Femur (tissue), 1 donor: ENCODE measurements at places on chromosomes 3 and 15.

DNA sequence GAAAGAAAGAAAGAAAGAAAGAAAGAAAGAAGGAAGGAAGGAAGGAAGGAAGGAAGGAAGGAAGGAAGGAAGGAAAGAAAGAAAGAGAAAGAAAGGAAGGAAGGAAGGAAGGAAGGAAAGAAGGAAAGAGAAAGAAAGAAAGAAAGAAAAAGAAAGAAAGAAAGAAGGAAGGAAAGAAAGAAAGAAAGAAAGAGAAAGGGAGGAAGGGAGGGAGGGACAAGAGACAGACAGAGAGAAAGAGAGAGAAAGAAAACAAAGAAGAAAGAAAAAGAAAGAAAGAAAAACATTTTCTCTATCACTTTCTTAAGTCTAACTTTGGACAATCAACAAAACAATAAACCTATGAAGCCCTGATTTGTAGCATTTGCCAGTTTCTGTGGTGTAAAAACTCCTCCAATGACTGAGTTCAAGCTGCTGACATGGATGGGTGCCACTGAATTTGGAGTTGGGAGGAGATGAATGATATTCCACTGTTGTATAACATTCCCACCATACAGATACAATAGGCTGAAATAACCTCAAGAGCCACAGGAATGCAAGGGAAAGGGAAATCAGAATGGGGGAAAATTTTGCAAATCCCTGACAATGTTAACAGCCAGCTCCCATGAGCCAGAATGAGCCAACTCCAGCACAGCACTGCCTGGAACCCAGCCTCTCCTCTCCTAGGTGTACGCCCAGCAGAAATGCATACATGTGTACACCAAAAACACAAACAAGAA, 15.0 kb upstream of the RTP3 start:
- DNase-seq, result no peak

GRCh38 chr3:182925330-182925943, 54.9 kb downstream of the DCUN1D1 start:
- DNase-seq, result no peak

GRCh38 chr3:129261894-129262293, 12.5 kb downstream of the COPG1 start:
- no peak for DNase-seq

GRCh38 chr15:86193716-86194380, 114.2 kb downstream of the AGBL1 start:
- DNase-seq, result no peak

GRCh38 chr3:3443482-3443881, 264.0 kb upstream of the CRBN start:
- no peak for DNase-seq

DNA sequence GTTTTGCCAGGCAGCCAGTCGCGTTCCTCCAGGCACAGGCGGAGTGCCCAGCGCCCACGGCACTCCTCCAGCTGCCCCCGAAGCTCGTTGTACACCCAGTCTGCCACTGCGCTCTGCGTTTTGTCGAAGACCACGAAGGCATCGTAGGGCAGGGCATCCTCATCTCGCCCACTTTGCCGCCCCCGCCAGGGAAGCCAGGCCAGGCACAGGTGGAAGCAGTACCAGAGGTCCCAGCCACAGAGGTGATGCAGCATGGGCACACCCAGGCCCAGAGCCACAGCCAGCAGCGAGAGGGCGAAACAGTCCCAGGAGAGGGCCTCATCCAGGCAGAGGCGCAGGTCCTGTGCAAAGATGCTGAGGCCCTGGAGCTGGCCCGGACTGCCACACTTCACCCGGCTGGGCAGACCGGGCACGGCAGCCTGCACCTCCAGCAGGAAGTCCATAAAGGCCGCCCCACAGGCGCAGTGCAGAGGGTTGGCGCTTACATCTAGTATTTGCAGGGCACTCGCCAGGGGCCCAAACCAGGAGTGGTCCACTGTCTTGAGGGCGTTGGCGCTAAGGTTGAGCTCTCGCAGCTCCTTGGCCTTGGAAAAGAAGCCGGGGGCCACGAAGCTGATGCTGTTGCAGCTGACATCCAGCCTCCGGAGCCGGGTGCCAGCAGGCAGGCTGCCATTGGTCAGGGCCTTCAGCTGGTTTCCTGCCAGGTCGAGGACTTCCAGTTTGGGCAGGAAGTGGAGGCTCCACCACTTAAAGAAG, 3.7 kb downstream of the TLR9 start:
- peak; percentile 43 for DNase-seq

DNA sequence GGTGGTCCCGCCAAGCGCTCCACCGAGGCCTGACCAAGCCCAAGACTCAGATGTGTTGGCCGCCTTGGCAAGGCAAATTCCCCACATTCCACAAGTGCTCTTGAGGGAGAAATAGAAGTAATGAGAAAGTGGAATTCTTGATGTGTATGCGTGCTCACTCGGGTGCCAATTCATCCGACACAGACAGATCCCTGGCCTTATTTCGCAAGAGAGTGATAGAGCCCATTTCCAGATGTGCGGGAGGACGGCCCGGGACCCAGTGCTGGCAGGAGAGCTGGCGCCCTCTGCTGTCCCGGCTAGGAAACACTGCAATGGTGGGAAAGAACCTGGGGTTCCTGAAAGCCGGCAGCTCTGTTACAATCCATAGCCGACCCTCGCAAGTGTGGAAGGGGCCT, 76.0 kb downstream of the HMG20A start:
- peak; percentile 95 for DNase-seq

DNA sequence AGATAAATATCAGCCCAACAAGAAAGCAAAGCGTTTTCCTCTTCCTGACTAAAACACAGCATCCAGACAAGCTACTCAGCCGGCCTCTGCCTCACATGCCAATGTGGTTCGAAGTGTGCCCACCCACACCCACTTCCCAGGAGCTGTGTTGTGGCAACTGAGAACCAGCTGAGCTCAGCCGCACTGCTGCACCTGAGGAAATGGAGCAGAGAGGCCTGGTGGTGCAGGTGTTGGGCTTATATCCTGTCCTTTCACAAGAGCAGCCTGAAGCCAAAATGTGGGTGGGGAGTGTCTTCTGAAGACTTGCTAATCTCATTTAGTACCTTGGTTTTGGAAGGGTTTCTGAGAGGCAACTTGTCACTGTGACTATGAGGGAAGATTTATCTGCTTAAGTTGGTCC, 23.0 kb upstream of the RETNLB start:
- no peak for DNase-seq

- DNase-seq, result no peak
Observed at GRCh38 chr15:84898761-84899160, 14.3 kb downstream of the SLC28A1 start.

DNA sequence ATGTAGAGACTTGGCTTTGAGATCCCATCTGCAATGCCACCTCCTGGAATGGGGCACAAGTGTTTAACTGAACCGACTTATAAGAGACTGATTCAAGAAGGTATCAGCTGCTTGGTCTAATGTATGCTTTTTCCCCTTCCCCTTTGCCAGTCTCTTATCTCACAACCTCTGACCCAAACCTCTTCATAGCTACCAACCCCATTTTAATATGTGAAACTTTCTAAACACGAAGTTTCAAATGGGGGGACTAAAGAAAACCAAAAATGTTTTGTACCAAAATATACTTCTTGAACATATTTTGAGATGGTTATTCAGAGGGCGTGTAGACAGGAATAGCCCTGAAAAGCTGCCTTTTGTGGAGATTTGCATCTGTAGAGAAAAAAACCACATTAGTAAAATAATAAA, 73.1 kb downstream of the OXSM start:
- DNase-seq, result no peak

GRCh38 chr15:93088981-93089726, at the start of gene RGMA:
TSS of gene RGMA (minus strand) at chr15:93089211. CDS start at chr15:93088932, 279 bp downstream.
- DNase-seq, result peak; percentile 66

DNA sequence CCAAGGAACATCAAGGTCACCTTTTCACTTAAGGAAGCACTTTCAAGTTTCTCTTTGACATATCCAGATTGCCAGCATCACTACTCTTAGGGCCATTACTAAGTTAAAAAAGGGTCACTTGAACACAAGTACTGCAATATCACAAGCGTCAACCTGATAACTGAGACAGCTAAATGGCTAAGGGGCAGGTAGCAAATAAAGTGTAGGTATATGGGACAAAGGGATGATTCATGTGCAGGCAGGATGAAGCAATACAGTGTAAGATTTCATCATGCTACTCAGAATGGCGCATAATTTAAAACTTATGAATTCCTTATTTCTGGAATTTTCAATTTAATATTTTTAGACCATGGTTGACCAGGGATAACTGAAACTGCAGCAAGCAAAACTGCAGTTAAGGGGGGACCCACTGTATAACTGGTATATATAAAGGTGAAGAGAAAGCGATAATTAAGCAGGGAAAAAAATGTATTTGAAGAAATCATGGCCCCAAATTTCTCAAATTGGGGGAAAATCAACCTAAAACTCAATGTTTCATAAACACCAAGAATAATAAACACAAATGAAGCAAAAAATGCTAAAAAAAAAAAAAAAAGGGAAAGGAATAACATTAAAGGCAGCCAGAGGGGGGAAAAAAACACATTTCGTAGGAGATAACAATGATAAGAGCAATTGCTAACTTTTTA, 13.1 kb downstream of the CCR1 start:
- no peak for DNase-seq

DNA sequence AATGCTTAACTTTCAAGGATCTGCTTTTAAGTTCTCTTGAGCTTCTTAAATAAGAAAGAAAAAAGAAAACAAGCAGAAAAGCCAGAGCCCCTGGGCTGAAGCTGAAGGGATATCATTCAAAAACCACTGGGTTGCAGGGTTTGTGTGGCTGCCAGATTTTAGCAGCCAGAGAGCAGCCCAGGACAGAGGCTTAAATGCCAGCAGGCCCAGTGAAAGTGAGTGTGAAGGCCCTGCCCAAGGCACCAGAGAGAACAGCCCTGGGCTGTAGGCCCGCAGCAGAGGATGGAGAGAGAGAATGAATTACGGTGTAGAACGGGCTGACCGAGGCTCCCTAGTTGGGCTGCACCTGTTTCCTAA, 106.3 kb upstream of the BOC start:
- peak; percentile 79 for DNase-seq

DNA sequence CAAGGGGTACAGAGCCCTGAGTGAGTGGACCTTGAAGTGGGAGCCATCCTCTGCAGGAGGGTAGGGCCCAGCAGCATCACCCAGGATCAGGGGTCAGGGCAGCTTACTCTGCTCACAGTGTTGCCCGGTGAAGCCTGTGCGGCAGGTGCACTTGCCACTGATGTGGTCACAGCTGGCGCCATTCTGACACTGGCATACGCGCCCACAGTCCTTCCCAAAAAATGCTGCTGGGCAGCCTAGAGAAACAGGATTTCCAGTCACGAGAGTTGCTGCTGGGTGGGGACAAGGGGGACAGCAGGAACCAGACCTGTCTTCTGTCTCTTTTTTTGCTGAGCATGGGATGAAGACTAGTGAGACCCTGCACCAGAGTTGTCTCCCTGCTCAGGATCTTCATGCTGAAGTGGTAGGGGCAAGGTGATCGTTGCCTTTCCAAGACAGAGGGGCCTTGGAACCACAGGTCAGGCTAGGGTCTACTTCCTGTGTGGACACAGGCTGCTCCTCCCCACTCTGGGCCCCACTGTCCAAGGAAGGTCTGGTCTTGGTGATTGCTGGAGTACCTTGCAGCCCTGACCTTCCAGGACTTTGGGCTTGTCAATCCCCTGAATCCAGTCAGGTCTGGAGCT, 46.9 kb downstream of the RAB11A start:
- no peak for DNase-seq

DNA sequence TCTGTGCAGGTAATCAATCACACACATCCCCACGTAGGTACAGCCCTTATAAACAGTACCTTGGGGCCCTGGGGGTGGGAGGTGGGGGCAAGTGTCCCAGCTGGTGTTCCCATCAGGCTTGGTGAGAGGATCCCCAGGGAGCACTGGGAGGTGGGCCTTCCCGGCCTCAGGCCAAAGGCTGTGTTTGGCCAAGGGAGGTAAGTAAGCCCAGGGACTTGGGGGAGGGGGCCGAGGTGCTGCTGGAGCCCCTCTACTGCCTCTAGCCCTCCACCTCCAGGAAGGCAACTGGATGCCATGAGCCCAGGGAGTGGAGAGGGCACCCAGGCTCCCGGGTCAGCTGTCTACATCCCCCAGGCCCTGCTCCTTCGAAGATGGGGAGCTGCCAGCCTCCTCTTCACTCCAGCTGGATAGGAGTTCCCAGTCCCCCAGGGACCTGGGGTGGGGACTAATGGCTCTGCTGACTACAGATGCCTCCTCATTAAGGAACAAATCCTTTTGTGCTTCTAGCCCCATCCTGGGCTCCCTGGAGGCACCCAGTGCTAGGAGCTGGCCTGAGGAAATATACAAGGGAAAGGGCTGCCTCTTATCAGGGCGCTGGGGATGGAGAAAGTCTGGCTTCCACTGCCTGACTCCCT, 33.1 kb downstream of the RNU5B-1 start:
- peak; percentile 19 for DNase-seq

- no peak for DNase-seq
Observed at GRCh38 chr15:37888356-37888755, 46.1 kb upstream of the TMCO5A start.

DNA sequence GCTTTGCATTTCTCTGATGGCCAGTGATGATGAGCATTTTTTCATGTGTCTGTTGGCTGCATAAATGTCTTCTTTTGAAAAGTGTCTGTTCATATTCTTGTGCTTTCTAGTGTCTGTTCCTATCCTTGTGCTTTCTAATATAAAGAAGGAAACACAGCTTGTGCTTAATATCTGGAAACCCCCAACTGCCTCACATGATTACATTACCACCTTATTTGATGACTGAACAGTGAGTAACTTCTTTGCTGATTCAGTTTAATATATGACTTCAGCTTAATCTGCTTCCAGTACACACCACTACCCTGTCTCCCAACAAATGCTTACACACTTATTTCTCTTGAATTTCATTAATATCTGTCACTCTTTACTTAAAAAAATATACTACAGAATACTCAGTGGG, 835.1 kb downstream of the EDEM1 start:
- DNase-seq, result no peak

DNA sequence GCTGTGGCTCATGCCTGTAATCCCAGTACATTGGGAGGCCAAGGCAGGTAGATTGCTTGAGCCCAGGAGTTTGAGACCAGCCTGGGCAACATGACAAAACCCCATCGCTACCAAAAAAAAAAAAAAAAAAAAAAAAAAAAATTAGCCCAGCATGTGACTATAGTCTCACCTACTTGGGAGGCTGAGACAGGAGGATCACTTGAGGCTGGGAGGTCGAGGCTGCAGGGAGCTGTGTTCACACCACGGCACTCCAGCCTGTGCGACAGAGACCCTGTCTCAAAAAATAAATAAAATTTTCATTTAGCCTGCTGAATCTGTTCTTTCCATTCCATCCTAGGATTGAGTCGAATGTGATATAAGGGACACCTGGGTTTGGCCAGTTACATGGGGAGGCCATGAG, 14.6 kb upstream of the PRICKLE2 start:
- no peak for DNase-seq

- no peak for DNase-seq
Observed at GRCh38 chr3:125121246-125122010, 65.6 kb upstream of the HEG1 start.
